ENCODE measurements at places on chromosomes 3 and 15. TPM values are rescaled to one million over a fixed set of nuclear protein-coding genes. Genes with fewer than 3 reads are reported as not detected.

The DGKG gene
- total RNA-seq, result 1.4 TPM

DNA sequence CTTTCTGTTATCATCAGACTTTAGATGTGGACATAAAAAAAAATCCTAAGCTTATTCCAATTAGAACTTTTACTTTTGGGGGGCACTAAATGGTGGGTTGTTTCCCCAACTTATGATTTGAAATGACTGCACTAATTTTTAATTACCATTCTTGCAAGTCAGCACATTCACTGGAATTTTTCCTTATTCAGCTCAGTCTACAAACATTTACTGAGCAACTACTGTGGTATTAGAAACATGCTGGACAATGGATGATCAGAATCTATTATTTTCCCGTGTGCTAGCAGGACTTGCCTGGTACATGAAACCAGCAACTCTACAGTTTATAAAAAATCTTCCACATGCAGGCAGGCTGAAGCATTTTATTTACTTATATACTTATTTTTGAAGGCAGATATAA lies 273.6 kb downstream of the FOXP1 start:
- no peak for DNase-seq

DNA sequence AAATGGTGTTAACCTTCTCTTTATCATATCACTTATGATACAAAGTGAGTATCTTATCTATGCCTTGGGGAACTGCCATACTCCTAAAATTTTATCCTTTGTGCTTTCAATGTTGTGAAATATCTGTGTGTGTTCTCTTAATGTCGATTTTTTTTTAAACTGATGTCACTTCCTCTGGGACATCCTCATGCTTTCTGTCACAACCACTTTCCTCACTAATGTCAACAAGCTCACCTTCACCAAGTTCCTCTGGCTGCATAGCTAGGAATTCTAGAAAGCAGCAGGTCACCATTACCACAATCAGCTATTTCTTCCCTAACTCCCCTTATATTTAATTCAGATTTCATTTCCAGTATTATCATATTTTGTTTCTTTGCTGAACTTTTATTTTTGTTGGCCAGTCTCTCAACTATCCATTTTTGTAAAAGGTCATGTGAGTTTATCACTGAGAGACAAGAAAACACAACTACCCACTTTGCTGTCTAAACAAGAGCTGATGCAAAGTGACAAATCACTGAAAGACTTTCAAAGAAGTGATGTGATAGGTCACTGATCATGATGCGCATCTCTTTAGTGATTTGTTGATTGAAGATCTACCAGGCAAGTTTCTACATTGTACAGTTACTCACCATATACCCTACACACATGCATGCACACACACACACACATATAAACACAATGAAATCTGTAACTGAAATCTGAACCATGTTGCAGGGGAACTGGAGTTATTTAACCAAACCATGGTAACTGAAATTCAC lies 369.0 kb downstream of the ULK4 start:
- DNase-seq, result no peak

DNA sequence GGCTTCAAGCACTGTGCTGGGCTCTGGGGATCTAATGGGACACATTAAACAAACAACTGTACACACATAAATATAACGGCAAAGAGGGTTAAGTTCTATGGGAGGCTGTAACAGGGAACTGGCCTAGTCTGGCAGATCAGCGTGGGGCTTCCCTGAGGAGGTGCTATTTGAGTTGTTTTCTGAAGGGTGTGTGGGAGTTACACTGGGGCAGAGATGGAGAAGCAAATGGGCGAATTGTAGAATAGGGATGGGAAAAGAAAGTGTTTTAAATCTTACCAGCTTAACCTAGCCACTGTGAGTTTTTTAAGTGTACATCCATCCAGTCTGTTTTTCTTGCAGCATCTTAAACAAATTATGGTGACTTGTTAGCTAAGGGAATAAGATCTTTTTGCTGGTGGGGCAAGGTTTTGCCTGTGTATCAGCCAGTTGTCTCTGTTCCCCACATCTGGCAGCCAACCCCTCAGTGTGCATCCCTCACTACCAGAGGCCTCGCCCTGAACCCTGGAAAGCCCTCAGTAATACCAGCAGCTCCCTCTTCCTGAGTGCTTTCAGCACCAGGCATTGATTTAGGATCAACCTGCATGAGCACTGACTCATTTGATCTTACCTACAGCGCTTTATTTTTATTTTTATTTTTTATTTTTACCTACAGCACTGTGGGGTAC lies 10.9 kb upstream of the IL16 start:
- no peak for DNase-seq

- DNase-seq, result no peak
Observed at GRCh38 chr3:105579439-105579838, 212.7 kb downstream of the ALCAM start.

DNA sequence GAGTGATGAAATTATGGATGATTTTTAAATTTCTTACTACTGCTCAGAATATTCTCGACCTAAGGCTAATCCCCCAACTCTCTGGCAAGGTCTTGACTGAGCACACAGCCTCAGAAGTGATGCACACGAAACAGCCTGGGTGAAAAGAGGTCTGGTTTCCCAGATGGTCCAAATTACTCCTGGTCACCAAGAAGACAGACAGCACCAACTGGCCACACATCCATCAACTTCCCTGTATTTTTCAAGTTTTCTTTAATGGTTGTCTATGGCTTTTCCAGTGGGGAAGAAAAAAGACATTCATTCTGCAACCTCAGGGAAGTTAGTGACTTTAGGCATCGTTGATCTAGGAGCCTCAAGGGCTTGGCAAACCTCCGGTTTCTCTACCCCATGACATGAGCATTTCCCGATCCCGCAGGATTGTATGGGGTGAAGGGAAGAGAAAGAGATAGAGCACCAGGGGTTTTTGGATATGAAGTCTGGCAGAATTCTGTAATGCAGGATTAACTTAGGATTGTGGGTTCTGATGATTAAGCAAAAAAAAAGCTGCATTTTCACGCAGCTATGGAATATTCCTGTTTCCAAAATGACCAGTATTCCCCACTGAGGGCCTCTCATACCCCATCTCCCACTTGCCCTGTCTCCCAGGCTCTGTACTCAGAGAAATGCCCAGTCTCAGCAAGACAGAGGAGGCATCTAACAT lies 62.2 kb downstream of the UMPS start:
- no peak for DNase-seq

The PAQR9 gene
- total RNA-seq, result 11.5 TPM

DNA sequence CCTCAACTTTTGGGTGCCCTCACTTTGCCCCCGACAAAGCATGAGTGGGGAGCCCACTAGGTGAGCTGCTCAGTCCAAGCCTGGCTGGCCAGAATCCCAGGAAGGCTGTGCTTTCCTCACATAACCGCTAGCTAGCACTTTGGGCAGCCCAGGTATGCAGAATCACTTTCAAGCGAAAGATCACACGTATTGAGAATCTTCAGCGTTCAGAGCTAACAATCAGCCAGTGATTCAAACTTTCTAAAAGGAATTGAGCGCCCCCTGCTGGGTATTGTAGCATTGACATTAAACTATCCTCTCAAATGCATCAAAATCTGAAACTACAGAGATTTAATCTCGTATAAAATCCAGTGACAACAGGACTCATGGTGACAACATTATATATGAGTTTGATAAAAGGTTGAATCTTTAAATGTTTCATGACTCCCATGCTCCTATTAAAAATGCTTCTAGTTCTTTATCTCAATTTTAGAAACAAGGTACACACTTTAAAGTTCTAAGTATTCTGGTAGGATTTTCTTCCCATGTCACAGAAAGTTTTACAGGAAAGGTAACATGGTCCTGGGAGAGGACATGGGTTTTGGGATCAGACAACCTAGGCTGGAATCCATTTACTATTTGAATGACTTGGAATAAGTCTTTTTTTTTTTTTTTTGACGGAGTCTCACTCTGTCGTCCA lies 11.8 kb downstream of the ANAPC13 start:
- peak; percentile 66 for DNase-seq

- no peak for DNase-seq
Observed at GRCh38 chr3:10299175-10299574, 6.4 kb upstream of the GHRL start.

The ZBTB47 gene
- total RNA-seq, result 5.0 TPM

The GOLGA6D gene
- total RNA-seq, result 0.45 TPM

The FGD5 gene
- 4.2 TPM for total RNA-seq

- DNase-seq, result no peak
Observed at GRCh38 chr3:58022490-58022889, 14.3 kb downstream of the FLNB start.

The FAM174B gene
- 4.3 TPM for total RNA-seq

- DNase-seq, result no peak
Observed at GRCh38 chr3:64691051-64691450, 3.3 kb upstream of the ADAMTS9 start.

- no peak for DNase-seq
Observed at GRCh38 chr3:59753808-59754450, 704.1 kb upstream of the CFAP20DC start.

The ARF4 gene
- total RNA-seq, result 62.3 TPM
